ENCODE measurements at places on chromosomes 4 and X.

GRCh38 chrX:50495616-50496015, 25.0 kb upstream of the DGKK start:
- no peak for DNase-seq

DNA sequence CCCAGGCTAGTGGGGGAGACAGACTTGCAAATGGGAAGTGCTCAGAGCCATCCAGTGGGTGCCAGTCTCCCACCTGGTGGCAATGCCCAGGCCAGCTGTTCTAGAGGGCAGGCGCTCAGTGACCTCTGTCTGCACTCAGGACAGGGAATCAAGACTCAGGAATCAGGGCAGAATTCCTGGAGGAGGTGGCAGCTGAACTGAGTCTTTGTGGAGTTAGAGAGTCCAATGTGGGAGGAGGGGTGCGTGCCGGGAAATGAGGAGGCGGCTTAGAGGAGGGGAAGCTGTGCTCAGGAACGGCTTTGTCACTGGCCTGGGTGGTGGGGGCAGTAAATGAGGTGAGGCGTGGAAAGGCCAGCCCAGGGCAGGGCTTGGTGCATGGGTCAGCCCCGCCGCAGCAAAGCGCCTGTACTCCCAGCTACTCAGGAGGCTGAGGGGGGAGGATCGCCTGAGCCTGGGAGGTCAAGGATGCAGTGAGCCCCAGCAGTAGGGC, 31.3 kb upstream of the SORCS2 start:
- no peak for DNase-seq

DNA sequence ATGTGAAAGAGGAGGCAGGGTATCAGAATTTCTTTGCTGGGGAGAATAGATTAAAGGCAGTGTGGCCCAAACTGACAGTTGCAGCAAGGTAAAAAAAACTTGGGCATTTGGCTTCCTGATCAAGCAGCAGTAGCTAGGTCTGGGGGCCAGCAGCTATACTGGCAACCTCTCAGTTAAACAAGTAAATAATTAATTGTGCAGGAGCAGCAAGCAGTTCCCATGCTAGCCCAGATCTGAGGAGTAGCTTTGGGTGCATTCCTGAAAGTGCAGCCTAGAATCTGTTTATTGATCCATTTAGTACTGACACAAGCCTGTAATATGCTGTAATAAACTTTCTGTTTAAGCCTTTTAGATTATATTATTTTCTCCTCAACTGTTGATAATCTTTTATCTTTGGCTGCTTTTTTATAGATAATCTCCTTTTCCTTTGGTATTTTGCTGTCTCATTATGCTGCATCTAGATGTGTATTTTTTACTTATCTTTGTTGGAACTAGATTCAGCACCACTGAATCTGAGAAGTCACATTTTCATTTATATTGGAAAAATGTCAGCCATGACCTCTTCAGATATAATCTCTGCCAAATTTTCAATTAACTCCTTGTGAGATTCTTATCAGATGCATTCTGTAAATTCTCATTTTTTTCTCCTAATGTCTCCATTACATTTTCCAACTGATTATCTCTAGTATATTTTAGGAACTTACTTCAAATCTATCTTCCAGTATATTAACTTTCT, 276.3 kb downstream of the STPG2 start:
- no peak for DNase-seq

DNA sequence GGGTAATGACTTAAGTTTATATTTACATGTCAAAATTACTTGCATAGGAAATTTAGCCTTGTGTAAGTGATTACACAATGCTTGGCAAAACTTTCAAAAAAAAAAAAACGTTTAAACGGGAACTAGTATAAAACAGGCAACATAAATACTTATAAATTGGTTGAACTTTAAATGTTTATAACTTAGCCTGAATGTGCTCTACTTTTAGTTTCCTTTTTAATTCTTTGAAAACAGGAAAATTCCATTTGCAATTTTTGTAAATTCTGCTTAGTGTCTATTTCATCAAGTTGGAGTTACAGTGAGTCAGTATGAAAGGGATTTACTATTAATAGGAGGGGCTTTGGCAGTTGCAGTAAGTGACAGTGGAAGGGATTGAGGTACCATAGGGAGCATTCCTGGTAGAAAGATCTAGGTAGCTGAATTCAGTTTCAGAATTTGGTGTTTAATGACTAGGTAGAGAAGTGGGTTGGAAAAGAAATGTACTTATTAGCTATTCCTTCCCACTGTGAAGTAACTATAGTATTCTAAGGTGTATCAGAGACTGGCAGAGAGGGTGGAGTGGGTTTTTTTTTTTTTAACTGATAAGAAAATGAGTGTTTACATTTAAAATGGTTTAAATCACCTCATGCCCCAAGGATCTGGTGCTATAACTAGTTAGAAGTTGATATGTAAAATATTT, 2.8 kb downstream of the STAG2 start:
- DNase-seq, result no peak

DNA sequence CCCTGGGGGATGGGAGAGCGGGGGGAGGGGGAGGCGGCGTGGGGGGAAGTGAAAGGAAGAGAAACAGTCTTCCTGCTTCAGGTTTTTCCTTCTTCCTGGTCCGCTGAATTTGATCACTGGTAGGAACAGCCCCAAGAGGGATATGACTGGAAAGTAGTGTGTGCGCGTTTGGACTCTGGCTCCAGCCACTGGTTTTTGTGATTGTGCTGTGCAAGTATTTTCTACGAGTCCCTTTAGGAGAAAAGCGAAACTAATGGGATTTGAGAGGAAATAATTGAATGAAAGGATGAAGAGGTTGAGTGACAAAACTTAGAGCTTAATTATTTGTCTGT, 836 bp downstream of the PRRG1 start:
- DNase-seq, result no peak

DNA sequence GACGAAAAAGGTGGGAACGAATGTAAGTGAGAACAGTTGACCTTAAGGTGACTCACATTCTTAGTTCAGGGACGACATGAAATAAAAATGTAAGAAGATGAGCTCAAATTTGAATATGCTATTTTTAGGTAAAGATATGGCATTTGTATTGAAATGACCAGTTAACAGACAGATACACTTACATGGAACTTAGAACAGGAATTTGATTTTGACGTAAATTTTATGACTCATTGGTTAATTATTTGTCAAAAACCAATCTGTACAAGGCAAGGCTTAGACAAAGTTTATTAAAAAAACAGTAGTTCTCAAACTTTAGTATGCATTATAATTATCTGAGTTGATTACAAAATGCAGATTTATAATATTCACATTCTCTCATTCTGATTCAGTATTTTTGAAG, 469.4 kb downstream of the CFAP47 start:
- DNase-seq, result no peak

DNA sequence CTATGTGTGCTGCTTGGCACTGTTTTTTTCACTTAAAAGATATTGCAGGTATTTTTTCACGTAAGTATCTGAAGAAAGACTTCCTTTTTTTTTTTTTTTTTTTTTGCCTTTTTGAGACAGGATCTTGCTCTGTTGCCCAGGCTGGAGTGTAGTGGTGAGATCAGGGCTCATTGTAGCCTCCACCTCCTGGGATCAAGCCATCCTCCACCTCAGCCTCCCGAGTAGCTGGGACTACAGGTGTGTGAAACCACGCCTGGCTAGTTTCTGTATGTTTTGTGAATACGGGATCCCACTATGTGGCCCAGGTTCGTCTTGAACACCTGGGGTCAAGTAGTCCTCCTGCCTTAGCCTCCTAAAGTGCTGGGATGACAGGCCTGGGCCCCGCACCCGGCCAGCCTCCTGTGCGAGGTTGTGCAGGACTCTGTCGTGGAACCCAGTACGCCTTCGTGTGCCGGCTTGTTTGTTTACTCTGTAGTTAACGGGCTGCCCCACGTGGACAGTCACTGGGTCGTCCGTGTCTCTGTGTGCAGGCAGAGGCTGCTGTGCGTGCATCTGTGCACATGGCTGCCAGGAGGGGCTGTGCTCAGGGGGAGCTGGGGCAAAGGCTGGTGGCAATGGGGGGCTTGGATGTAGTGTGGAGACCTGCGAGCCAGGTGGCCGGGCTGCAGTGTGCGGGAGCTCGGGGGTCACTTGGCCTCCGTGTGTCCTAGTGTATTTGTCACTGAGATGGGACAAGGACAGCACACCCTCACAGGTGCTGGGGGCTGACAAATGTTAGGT, 179.5 kb downstream of the ADRA2C start:
- no peak for DNase-seq

DNA sequence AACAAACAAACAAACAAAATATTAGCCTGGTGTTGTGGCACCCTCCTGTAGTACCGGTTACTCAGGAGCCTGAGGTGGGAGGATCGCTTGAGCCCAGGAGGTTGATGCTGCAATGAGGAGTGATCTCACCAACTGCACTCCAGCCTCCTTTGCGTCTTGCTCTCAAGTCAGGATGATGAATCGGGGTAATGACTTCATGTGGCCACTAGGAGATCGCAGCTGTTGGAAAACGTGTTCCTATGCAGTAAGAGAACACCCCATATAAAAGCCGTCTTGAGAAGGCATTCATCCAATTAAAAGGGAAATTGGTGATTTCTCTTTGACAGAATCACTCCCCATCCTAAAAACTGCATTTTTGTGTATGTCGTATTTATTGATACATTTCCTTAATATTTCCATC, 6.9 kb downstream of the CCNB3 start:
- DNase-seq, result no peak

GRCh38 chr4:188175288-188175687, 36.0 kb downstream of the TRIML1 start:
- DNase-seq, result no peak

DNA sequence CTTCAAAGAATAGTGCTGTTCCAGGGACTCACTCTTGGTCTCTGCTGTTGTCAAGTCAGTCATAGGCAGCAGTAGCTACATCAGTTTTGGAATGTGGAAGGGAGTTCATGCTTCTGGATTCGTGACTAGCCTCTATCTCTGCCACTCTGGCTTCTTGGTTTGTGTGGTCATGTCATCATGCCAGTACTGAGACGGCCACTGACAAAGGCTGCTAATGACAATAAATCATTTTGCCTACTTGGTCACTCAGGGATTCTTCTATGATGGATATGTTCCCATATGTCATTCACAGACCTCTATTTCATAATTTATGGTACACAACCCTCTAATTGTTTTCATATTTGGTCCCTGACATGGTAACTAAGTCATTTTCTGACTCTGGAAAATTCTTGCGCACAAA, 450.8 kb upstream of the BOD1L1 start:
- no peak for DNase-seq

DNA sequence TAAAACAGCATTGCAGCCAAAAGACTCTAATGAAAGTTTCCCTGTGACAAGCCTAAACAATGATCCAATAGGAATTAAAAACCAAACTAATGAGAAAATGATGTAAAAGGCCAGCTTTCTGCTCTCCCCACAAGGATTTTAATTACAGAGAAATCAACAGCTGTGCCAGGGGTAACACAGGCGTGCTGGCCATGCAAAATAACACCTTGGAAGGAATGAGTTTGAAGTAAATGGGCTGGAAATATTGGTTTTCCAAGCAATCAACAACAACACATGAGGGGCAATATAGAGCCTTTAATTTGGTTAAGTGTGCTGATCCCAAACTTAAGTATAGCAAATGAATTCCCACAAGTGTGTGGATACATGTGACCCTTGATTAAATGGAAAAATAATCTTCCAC, 56.9 kb downstream of the NDNF start:
- DNase-seq, result no peak

DNA sequence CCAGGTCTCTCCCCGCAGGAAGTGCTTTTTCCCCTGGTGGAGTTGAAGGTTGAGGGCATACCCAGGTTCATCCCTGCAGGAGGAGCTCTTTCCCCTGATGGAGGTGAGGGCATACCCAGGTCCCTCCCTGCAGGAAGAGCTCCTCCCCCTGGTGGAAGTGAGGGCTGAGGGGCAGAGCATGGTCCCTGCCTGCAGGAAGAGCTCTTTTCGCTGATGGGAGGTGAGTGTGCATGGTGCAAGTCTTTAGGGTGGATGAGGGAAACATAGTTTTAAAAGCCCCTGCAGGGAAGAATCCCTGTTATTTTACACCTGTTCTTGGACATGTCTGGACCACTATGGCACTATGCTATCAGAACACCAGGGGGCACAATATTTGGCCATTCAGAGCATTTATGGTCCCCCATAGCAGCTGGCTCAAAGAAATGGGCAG, 43.7 kb upstream of the PUDP start:
- DNase-seq, result no peak

DNA sequence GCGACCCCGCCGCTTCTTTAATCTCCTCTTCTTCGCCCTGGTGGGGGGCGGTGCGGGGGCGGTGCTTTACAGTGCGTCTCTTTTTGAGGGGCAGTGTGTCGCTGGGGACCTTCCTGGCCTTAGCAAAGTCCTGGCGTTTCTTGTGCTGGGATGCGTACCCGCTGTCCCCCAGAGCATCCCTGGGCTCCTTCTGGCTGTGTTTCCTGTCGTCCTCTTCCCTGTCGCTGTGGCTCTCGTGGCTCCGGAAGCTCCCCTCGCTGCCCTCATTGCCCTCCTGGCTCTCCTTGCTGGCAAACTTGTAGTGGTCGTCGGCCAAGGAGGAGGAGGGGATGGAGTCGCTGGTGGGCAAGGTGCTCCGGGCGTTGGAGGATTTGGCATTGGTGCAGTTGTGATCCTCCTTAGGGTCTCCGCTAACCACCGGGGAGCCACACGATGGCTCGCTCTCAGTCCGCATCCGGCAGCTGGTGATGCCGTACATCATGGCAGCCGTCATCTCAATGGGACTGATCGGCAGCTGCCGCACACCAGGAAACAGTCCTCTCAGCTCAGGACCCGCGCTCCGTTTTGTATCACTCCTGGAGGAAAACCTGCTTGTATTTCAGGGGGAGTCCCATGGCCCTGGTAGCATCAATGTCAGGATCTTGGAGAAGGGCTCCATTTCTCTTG, 30.4 kb upstream of the TMSB15A start:
- DNase-seq, result peak; percentile 39

- DNase-seq, result no peak
These were observed 19.5 kb upstream of the CNKSR2 start for GRCh38 chrX:21354725-21355124.

- no peak for DNase-seq
These were observed 216.5 kb upstream of the AADAT start for GRCh38 chr4:170306208-170306607.

DNA sequence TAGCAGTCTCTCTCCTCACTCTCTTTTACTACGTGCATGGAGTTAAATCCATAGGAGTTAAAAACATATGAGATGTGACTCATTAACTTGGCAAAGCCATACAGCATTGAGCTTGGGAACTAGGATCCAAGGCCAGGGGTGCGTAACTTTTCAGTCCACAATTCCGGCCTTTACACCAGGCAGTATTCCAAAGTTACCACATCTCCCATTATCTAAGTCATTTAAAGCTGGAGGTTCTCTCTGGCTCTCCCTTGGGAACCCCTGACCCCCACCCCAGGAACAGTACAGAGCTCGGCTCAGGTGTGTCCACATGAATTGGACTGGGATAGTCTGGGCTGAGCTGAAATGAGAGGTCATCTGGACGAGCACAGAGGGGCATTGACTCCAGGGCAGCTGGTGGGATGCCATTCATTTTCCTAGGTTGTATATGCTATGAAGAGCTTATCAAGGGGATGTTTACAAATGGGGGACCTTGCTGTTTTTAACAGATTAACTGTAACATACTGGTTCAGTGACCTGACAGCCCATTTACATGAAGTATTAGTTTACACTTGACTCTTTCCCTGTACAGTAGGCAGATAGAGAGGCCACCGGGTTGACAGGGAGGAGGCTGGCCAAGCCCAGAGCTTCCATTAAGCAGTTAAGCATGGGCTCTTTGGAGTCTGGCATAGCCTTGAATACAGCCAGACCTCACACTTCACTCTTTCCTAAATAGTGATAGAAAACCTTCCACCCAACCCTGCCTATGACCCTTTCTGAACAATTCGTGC, 128.8 kb downstream of the RAB28 start:
- DNase-seq, result no peak

GRCh38 chrX:9241427-9241826, 207.5 kb upstream of the FAM9B start:
- no peak for DNase-seq

- no peak for DNase-seq
These were observed 335.6 kb upstream of the TRAM1L1 start for GRCh38 chr4:117420948-117421347.

- no peak for DNase-seq
These were observed 16.0 kb upstream of the SH3RF1 start for GRCh38 chr4:169286562-169287301.
